Stimulated activated CD4-positive, alpha-beta T cell treated with anti-CD3 and anti-CD28 coated beads, TNF-alpha, amount 100 ng/mL, for 48 hours (primary cell): ENCODE measurements at places on chromosomes 13 and 19.

DNA sequence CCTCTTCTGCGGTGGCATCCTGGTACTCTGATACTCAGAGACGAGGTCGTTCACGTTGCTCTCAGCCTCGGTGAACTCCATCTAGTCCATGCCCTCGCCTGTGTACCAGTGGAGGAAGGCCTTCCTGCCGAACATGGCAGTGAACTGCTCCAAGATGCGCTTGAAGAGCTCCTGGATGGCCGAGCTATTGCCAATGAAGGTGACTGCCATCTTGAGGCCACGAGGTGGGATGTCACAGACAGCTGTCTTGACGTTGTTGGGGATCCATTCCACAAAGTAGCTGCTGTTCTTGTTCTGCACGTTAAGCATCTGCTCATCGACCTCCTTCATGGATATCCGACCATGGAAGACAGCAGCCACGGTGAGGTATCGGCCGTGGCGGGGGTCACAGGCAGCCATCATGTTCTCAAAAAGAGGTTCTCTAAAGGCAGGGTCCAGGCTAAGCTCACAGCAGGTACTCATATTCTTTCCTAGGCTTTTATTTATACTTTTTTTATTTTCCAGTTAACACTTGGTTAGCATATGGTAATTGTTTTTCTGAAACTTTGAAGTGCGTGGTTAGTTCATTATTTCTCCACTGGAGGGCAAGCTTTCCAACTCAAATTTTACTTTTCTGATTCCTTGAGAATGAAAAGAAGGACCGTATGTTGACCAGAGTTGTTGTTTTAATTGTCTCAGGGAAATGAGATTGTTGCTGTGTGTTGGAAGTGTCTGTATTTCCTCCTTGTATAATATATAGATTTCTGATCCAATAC lies 72.4 kb upstream of the RGCC start:
- DNase-seq = no peak

- DNase-seq = no peak
These were observed 209.7 kb downstream of the SPRY2 start for GRCh38 chr13:80131204-80131603.

DNA sequence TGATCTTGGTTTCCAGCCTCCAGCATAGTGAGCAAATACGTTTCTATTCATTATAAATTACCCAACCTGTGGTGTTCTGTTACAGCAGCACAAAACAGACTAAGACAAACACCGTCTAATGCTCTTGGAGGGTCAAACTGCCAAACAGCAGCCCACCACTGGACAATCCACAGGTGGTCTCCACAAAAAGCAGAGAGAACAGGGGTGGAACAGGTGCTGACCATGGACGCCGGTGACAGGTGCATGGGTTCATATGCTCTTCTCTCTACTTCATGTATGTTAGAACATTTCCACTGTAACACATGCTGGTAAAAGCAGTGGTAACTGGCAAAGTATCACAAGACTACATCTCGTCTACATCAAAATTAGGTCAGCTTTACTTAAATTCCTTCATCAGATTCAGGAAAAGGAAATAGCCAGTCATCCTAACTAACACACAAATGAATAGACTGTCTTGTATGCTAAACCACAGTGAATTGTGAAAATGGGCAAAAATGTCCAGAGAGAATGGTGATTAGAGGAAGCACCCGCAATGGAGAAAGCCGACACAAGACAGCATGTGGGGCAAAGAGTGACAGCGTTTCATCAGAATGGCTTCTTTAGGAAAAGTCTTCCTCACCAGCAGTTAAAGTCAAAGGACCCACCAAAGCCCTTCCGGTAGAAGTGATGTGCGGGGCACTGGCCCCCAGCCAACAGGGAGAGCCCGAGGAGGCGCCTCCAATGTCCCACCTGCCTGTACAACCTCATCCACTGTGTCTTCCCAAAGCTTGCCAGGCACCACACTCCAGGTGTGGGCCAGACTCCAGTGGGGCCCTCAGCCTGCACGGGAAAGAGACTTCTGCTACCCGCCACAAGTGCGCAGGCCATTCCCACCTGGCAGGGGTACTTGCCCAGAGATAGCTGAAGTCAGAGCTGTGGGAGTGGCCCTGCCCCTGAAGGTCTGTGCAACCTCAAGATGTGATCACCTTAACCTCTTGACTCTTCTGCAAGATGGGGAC lies 6.5 kb downstream of the CARS2 start:
- no peak for DNase-seq

DNA sequence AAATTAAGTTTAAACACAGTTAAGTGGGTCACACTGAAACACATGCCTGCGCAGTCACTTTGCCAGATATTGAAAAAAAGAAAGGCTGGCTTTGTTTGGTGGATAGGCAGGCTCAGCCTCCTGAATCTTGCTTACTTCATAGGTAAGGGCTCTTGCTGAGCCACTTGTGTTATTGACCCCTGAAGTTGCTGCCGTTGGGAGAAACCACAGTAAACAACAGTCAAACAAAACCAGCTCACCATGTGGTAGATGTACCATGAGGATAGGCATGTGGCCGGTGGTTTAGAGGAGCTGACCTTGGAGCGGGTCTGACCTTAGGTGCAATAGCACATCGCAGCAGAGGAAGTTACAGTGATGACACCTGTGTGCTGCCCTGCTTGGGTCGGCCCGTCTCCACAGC lies 52.2 kb downstream of the SPATA13 start:
- DNase-seq = no peak

DNA sequence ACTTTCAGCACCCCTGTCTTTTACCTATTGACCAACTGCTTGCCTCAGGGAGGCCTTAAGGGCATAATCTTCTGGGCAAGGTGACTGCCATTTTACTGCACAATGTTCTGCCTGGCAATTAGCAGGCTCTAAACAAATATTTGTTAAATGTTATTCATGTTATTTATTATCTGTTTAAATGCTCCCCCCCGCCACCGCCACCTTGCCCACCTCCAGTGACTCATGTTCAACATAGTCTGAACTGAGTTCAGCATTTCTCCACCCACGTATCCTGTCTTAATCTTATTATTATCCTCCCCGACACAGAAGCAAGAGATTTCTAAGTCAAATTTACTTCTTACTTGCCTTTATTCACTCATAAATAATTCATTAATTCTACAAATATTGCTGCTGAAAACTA lies 144.8 kb downstream of the LIG4 start:
- no peak for DNase-seq

- DNase-seq = no peak
These were observed 394.1 kb upstream of the SLITRK6 start for GRCh38 chr13:86193281-86193680.

DNA sequence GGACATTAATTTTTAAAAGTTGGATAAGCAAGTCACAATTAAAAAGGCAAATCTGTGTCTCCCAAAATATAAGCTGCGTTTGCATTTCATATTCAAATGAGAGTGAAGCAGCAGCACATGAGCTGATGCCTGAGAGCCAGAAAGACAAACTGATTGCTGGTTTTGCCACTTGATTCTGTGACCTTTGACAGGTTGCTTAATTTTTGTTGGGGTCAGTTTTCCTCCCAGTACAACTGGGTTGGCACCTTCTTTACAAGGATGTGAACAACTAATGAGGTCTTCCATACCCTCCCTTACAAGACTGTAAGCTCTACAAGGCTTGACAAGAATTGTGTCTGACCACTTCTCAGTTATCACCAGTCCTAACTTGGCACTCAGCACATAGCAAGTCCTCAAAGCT lies 8.1 kb upstream of the KLF12 start:
- no peak for DNase-seq

DNA sequence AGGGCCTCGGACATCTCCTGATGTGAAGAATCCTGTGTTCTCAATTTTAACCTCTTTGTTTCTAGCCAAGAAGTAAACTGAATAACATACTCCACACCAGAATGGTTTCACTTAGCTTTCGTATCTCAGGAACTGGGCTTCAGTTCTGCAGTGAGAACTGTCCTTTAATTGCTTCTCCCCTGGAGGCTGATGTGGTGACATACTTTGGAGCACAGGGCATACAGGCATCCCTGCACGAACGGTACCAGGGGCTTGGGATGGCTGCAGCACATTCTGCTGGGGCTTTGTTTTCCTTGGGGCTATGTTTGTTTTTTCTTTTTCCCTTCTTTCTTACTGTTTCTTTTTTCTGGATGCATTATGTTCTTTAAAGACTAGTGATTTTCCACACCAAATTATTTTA lies 230.5 kb downstream of the TM9SF2 start:
- no peak for DNase-seq

DNA sequence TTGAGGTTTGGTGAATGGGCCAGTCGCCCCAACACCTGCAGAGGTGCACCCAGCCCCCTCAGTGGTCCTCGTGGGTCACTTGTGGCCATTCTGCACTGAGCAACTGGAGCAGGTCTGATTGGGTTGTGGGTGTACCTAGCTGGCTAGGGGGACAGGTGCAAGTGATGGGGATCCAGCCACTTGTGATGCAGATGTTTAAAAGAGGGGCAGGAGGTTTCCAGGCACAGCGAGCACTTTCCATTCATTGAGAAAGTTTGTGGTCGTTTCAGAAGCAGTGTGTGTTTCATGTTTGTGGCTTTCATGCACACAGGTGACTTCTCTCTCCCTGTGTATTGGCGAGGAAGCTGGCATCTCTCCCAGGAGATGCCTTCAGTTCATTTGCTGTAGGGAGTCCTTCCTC lies 34.7 kb downstream of the TSSK6 start:
- DNase-seq = no peak

GRCh38 chr19:6214881-6215541 lies 64.8 kb downstream of the MLLT1 start:
- DNase-seq = no peak

GRCh38 chr13:26962671-26963070 lies 202.1 kb upstream of the GPR12 start:
- no peak for DNase-seq

DNA sequence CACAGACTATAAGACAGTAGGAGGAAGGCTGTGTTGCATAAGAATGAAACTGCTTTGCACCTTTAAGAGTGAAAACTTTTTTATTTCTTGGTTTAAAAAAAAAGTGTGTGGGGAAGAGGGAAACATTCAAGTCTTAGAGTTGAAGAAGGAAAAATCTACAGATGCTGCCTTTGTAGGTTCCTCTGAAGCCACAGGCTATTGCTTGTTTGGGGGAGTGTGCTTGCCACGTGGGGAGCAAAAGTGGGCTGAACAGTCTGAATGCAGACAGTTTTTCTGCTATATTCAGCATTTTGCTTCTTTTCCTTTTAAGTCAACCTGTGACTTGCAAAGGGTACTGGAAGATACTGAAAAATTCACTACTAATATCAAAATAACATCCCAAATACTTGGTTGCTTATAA lies 36.9 kb downstream of the EFNB2 start:
- no peak for DNase-seq

DNA sequence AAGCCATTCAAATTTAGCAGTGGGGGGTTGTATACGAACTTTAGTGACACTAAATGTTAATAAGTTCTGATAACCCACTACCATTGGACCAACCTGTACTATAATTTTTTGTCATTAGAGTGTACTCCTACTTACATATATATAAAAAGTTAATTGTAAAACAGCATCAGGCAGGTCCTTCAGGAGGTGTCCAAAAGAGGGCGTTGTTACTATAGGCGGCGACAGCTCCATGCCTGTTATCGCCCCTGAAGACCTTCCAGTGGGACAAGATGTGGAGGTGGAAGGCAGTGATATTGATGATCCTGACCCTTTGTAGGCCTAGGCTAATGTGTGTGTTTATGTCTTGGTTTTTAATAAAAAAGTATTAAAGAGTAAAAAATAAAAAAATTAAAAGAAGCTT lies 27.5 kb downstream of the SPRYD7 start:
- no peak for DNase-seq

GRCh38 chr13:75250526-75251178 lies 231.3 kb downstream of the TBC1D4 start:
- no peak for DNase-seq

DNA sequence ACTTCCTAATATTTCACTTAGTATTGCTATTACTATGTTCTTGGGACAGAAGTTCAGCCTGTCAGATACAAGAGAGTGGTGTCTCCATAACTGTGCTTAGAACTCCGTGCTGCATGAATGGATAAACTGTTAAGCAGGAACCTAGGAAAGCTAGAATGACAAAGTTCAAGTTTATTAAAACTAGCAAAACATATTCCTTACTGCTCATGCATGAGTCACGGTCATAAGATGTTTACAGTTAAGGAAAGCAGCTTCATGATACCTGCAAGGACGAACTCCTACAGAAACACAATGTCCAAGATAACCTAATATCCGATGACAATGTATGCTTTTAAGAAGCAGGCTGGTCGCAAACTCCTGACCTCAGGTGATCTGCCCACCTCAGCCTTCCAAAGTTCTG lies 6.0 kb upstream of the ZNF765 start:
- no peak for DNase-seq

GRCh38 chr13:97043302-97043701 lies 49.0 kb upstream of the OXGR1 start:
- no peak for DNase-seq

DNA sequence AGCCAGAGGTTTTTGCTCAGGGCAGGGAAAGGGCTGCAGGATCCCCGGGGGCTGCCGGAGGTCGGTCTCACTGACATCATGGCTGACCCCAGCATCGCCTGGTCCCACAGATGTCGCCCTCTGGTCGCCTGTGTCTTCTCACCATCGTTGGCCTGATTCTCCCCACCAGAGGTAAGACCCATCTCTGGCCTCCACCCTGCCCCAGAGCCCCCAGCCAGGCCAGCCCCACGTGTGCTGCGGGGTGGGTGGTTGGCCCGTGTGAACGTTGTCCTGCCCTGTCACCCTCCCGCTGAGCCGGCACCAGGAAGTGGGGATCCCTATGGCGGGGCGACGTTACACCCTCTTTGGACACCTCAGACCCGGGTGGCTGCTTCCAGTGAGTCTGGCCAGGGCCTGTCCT lies 906 bp downstream of the FXYD5 start:
- DNase-seq = no peak

DNA sequence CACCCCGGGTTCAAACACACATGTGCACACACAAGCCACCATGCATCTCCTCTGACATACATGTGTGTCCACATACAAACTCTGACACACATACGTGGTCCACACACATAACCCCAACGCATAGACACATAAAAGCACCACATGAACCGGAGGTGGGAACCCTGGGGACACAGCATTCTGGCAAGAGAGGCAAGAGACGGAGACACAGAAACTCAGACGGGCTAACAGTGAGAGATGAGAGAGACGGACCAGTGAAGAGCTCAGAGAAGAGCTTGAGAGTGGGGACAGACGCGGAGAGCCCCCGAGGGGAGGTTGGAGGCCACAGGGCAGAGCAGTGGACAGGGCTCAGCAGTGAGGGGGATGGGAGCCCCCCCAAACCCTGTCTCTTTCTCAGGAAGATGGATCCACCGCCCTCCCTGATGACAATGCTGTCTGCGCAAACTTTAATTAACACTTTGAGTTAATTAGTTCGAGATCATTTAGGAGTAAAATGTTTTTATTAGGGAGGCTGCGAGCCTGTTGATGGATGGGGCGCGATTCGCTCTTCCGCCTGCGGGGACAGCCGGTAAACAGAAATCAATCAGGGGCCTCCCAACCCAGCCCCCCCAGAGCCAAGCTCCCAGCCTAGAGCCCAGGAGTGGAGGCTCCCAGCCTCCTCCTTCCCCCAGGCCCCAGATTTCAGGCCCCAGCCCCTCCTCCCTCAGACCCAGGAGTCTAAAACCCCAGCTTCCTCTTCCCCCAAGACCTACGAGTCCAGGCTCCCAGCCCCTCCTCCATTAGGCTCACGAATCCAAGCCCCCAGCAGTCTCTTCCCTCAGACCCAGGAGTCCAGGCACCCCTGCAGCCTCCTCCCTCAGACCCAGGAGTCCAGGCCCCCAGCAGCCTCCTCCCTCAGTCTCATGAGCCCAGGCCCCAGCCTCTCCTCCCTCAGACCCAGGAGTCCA lies 9.5 kb upstream of the ERFL start:
- DNase-seq = no peak

- no peak for DNase-seq
These were observed 36.5 kb downstream of the WDR87 start for GRCh38 chr19:37869766-37870340.
